ENCODE measurements at places on chromosomes 13 and 19. TPM values are rescaled to one million over a fixed set of nuclear protein-coding genes. Genes with fewer than 3 reads are reported as not detected.

Gene FXYD7
- not detected for total RNA-seq

Gene NECTIN2
- total RNA-seq = 51.3 TPM

Gene GARIN5B
- total RNA-seq = not detected

Gene CALR3
- total RNA-seq = 0.06 TPM

Gene ZNF560
- total RNA-seq = 0.06 TPM

Gene PRX
- 0.92 TPM for total RNA-seq

Gene SHISA2
- total RNA-seq = under 0.01 TPM

Gene ADGRE3
- total RNA-seq = not detected

Gene DDX49
- 67.2 TPM for total RNA-seq

Gene CBY2
- not detected for total RNA-seq

Gene RPS16
- 131 TPM for total RNA-seq

Gene C19orf44
- total RNA-seq = 1.8 TPM

Gene ZNF492
- 0.53 TPM for total RNA-seq

Gene LILRB3
- not detected for total RNA-seq

Gene PTH2
- not detected for total RNA-seq

Gene SLC7A10
- total RNA-seq = not detected

Gene NOVA2
- total RNA-seq = 0.13 TPM

Gene PROZ
- total RNA-seq = not detected

Gene CCNA1
- 0.26 TPM for total RNA-seq

All from aortic smooth muscle cell (primary cell).